Activated T-cell treated with anti-CD3 and anti-CD28 coated beads, Interleukin-2, amount 50 U/mL, for 24 hours (primary cell): ENCODE measurements at places on chromosomes 2 and 18.

- H3K4me3 ChIP-seq: no peak overlapping the region
- H3K36me3 ChIP-seq: no peaks in the 10 kb centered on the region
- DNase-seq: no peak
- no peak overlapping the region for H3K27ac ChIP-seq
Observed at GRCh38 chr18:33157893-33158292, 282.6 kb downstream of the CCDC178 start.

DNA sequence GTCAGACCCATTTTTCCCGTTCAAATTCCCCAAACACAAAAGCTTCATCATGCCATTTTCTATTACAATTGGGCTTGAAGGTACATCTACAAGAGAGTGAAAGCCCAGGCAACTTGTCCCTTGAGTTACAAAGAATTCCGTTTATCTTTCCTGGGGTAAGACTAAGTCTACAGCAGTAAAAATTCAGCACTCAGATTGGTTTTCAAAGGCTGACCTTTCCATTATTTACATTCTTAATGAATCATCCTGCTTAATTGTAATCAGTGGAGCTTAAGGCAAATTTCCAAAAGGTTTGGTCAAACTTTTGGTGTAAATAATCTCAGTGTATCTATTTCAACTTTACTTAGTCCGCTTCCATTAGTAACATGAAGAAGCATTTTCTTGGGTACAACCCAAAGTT is 33.4 kb upstream of the ST3GAL5 start:
- H3K36me3 ChIP-seq: no peaks in the 10 kb centered on the region
- H3K4me3 ChIP-seq: no peak overlapping the region
- no peak for DNase-seq

DNA sequence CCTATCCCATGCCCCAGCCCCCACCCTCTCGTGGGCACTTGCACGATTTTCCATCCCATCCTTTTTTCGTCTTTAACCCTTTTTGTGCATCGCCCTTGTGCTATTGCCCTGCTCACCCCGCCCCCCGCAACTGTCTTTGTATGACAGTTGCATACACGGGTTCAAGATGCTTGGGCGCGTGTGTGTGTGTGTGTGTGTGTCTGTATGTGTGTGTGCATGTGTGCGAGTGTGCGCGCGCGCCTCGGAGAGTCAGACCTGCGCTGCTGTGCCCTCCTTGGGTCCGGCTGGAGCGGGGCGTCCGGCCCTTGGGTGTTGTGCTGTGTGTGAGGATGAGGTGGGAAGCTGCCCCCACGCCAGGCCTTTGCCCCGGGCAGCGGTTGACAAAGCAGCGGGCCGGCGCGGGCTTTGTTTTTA is 230.7 kb downstream of the HAUS1 start:
- no peaks in the 10 kb centered on the region for H3K36me3 ChIP-seq
- H3K27ac ChIP-seq: no peak overlapping the region
- H3K4me3 ChIP-seq: peak overlapping the region; percentile 75
- no peak for DNase-seq

GRCh38 chr2:86073225-86073624 is 32.5 kb downstream of the POLR1A start:
- H3K4me1 ChIP-seq: peaks cover 17% of the 10 kb centered on the region
- no peak for DNase-seq
- peaks cover 99% of the 10 kb centered on the region for H3K36me3 ChIP-seq
- no peak overlapping the region for H3K4me3 ChIP-seq
- H3K27ac ChIP-seq: no peak overlapping the region

DNA sequence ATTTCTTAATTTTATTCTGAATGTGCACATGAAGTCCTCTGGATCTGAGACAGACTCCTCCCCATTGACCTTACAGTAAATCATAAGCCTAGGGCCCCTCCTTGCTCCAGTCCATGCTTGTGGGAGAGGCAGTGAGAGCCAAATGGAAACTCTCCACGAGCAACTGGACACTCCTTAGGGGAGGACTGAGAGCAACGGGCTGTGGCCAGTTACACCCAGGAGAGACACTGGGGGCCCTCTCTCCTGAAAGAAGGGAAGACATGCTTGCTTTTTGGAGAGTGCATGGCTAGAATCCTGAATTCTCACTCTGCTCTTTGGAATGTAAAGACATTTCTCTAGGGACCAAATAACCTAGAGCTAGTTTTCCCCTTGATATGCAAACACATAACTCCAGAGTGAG is 49.0 kb upstream of the BIN1 start:
- H3K4me3 ChIP-seq: no peak overlapping the region
- H3K36me3 ChIP-seq: no peaks in the 10 kb centered on the region
- no peaks in the 10 kb centered on the region for H3K27me3 ChIP-seq
- DNase-seq: no peak
- no peak overlapping the region for H3K27ac ChIP-seq
- no peaks in the 10 kb centered on the region for H3K4me1 ChIP-seq

DNA sequence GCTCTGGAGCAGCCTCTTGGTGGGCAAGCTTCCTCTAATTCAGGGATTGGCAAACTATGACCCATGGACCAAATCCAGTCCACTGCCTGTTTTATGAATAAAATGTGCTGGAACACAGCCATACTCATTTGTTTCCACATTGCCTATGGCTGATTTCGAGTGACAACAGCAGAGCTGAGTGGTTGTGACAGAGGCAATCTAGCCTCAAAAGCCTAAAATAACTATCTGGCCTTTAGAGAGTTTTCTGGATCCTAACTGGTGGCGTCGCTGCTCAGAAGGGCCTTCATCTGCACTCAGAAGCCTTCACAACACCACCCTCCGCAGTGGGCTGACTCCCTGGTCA is 147.1 kb downstream of the CCBE1 start:
- H3K27ac ChIP-seq: no peak overlapping the region
- no peak overlapping the region for H3K4me3 ChIP-seq
- H3K4me1 ChIP-seq: no peaks in the 10 kb centered on the region
- peaks cover 14% of the 10 kb centered on the region for H3K27me3 ChIP-seq
- no peak for DNase-seq

- no peaks in the 10 kb centered on the region for H3K27me3 ChIP-seq
- H3K4me3 ChIP-seq: no peak overlapping the region
- no peak for DNase-seq
- no peaks in the 10 kb centered on the region for H3K4me1 ChIP-seq
- no peak overlapping the region for H3K27ac ChIP-seq
Observed at GRCh38 chr2:170002096-170002495, 174.8 kb downstream of the UBR3 start.

DNA sequence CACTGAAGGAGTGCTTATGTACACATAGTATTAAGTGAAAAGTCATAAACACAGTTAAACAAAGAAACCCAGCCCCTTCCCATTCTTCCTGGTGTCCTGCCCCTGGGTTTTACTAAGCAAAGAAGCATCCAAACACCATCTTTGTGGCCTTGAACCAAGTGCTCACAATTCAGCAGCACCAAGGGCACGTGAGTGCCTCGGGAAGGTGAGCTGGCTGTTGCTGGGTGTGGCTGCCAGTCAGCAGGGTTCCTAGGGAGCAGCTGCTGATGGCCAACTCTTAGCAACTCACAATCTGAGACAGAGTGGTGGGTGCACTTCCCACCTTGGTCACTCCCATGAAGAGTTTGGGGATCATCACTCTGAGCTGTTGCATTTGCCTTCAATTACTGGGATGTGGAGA is 97.7 kb upstream of the PGAP1 start:
- H3K27me3 ChIP-seq: no peaks in the 10 kb centered on the region
- H3K4me3 ChIP-seq: no peak overlapping the region
- H3K36me3 ChIP-seq: peaks cover 83% of the 10 kb centered on the region
- peaks cover 5% of the 10 kb centered on the region for H3K4me1 ChIP-seq
- H3K27ac ChIP-seq: peak overlapping the region; percentile 16
- DNase-seq: no peak

- DNase-seq: no peak
- H3K36me3 ChIP-seq: peaks cover 34% of the 10 kb centered on the region
- peaks cover 6% of the 10 kb centered on the region for H3K4me1 ChIP-seq
- peak overlapping the region; percentile 32 for H3K27ac ChIP-seq
- no peaks in the 10 kb centered on the region for H3K27me3 ChIP-seq
Observed at GRCh38 chr2:25418944-25419677, 77.4 kb upstream of the DNMT3A start.

DNA sequence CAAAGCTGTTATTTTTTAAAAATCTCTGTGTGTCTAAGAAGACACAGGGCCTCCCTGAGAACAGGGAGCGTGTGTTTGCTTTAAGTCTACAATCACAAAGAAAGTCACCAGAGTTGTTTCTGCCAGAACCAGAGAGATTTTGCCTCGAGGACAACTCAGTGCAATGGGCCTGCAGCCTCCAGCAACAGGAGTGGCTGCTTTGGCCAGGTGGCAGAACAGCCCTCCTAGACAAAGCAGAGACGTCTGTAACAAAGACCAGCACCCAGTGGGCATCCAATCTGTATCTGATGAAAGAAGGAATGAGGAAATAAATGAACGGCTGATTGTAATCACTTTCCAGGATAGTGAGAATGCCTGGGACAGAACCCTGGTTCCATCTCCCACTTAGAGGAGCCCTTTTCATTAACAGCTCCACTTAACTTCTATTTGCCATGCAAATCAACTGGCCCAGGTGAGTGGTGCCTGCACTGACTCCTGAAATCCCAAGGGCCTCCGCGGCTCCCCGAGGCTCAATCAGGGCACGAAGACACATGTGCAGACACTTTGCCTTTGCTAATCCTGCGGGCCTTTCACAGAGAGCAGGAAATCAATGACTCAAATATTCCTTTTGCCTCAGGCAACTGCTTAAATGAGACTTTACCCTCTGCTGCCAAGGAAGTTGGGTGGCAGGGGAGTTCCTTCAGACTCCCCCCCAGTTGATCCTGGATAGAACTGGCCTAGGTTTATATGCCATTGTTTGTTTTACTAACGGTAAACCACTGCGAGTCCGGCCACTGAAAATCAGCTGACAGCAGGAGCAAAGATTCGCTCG is 146.5 kb downstream of the CABLES1 start:
- peaks cover 22% of the 10 kb centered on the region for H3K4me1 ChIP-seq
- peaks cover 4% of the 10 kb centered on the region for H3K36me3 ChIP-seq
- no peak overlapping the region for H3K27ac ChIP-seq
- no peak for DNase-seq

- peak; percentile 77 for DNase-seq
- peak overlapping the region; percentile 51 for H3K4me3 ChIP-seq
- no peaks in the 10 kb centered on the region for H3K27me3 ChIP-seq
- H3K4me1 ChIP-seq: peaks cover 88% of the 10 kb centered on the region
- peak overlapping the region; percentile 85 for H3K27ac ChIP-seq
Observed at GRCh38 chr2:234483568-234484251, 13.2 kb downstream of the ARL4C start.

DNA sequence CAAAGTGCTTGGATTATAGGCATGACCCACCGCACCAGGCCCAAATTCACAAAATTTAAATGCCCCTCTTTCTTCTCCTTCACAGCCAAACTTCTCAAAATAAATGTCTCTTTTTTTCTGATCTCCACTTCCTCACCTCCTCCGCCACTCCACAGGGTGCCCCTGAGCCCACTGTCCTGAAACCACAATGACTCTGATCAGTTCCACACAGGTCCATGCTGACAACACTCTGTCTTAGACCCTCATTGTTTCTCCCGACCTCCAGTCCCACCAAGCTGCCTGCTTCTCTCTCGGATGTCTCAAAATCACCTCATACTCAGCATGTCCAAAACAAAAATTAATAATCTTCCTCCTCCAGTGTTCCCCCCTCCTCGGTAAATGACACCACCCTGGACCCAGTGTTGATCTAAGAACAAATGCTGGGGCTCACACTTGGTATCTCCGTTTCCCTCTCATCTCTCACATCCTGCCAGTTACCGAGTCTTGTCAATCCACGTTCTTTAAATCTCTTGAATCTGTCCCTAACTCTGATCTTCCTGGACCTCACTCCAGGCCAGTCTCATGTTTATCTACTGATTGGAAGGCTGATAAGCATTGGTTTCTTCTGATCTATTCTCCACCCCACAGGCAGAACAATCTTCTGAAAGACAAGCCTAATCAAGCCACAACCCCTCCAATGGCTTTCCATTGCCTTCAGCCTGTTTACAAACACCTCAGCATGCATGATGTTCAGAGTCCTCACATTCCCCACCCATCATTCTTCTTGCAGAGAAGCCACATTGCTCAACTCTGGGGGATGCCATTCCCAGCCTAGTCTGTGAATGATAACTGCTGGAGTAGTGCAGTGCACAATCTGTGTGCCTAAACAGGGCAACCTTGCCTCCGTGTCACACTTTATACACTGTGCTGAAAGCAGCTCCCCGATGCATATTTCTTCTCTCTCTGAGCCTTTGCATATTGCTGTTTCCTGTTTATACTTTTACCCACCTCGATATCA is 12.4 kb upstream of the ANKRD44 start:
- H3K36me3 ChIP-seq: no peaks in the 10 kb centered on the region
- peaks cover 73% of the 10 kb centered on the region for H3K4me1 ChIP-seq
- H3K27ac ChIP-seq: peak overlapping the region; percentile 93
- H3K4me3 ChIP-seq: peak overlapping the region; percentile 67
- no peaks in the 10 kb centered on the region for H3K27me3 ChIP-seq

DNA sequence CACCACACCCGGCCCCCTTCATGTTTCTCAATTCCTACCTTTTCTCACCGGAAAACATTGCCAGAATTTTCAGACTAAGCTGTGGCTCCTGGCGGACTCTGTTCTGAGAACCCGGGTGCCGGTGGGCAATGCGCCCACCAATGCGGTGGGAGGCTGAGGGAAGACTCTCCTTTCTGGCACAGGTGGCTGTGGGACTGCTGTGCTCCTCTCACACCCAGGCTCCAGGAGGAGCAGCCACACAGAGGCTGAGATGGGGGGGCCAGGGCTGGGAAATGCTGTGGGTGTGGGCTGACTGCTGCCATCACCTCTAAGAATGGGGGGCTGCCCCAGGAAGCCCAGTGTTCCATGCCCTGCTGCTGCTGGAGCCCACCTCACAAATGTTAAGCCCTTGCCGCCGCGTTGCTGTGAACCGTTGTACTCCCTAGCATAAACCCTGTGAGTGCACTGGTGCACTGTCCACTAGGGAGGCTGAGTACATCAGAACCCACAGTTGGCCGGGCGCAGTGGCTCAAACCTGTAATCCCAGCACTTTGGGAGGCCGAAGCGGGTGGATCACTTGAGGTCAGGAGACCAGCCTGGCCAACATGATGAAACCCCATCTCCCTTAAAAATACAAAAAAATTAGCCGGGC is 152.6 kb downstream of the LDLRAD4 start:
- H3K4me3 ChIP-seq: no peak overlapping the region
- H3K36me3 ChIP-seq: no peaks in the 10 kb centered on the region
- H3K4me1 ChIP-seq: peaks cover 75% of the 10 kb centered on the region
- DNase-seq: no peak
- no peaks in the 10 kb centered on the region for H3K27me3 ChIP-seq
- H3K27ac ChIP-seq: no peak overlapping the region

- H3K27me3 ChIP-seq: no peaks in the 10 kb centered on the region
- DNase-seq: no peak
- H3K4me1 ChIP-seq: peaks cover 79% of the 10 kb centered on the region
Observed at GRCh38 chr2:73980566-73980965, 4.1 kb upstream of the TET3 start.

DNA sequence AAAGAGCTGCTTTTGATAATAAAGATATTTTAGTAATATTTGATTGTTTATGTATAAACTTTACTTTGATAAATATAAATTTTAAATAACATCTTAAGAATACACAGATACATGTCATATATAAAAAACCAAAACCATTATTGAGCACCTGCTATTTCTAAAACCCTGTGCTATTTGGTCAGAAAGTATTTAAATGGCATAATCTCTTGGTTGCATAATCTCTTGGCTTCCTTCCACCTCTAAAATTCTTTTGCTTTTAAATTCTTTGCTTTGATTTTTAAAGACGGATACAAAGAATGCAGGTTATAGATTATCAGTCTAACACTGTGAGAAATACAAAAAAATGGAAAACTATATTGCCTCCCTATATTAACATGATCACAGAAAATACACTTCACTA is 36.9 kb downstream of the ACMSD start:
- H3K27me3 ChIP-seq: no peaks in the 10 kb centered on the region
- no peak overlapping the region for H3K4me3 ChIP-seq
- H3K36me3 ChIP-seq: peaks cover 4% of the 10 kb centered on the region
- no peaks in the 10 kb centered on the region for H3K4me1 ChIP-seq
- no peak for DNase-seq
